ENCODE measurements at places on chromosomes 4 and X. TPM values are rescaled to one million over a fixed set of nuclear protein-coding genes. Genes with fewer than 3 reads are reported as not detected.

Gene HS3ST1
- total RNA-seq: not detected

- DNase-seq: no peak
- H3K4me1 ChIP-seq: no peaks in the 10 kb centered on the region
- no peaks in the 10 kb centered on the region for H3K36me3 ChIP-seq
- no peak overlapping the region for H3K27ac ChIP-seq
Measured at GRCh38 chr4:43242606-43243005, 350.1 kb downstream of the GRXCR1 start.

DNA sequence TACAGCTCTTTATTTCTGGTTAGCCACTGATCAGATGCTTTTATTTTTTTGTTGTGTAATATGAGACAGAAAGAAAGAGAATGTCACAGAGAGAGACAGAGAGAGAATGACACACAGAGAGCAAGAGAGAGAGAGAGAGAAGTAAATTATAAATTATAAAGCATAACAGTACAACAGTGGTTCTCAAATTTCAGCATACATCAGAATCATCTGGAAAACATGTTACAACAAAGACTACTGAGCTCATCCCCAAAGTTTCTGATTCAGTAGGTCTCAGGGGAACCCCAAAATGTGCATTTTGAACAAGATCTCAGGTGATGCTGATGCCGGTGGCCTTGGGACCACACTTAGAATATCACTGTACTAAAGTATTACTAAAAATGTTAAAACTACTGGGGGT, 245.8 kb upstream of the DIAPH2 start:
- H3K36me3 ChIP-seq: no peaks in the 10 kb centered on the region
- no peak overlapping the region for H3K4me3 ChIP-seq
- H3K27me3 ChIP-seq: no peaks in the 10 kb centered on the region
- H3K4me1 ChIP-seq: peaks cover 55% of the 10 kb centered on the region

DNA sequence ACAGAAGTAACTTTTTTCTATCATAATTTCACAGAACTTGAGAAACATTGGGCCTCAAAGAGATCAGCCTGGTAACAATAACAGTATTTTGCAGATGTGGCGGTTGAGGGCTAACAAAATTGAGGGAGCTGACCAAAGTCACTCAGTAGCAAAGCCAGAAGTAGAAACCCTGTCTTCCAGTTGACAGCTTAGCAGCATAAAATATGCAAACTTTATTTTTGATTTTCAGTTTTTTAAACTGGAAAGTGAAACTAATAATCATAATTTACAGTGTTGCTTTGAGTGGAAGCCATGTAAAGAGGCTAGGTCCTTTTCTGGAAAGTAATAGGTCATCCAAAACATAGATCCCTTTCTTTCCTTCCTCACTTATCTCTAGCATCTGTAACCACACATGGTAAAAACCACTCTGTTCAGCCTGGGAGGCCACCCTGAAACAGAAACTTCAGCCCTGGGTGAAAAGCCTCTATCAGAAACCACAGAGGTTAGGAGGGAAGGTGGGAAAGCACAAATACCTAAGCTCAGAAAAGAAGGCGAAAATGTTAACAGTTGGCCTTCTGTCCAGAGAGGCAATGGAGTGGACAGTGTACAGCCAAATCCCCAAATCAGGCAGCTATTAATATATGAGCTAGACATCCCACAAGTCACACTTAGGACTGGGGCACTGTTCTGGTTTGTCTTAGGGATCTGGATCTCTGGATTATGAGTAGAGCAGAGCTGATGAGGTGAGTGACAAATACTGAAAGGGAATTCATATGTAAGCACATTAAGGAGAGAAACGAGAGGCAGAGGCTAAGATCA, 61.1 kb upstream of the ARSJ start:
- no peaks in the 10 kb centered on the region for H3K36me3 ChIP-seq
- H3K4me1 ChIP-seq: no peaks in the 10 kb centered on the region
- no peak overlapping the region for H3K4me3 ChIP-seq
- H3K27ac ChIP-seq: no peak overlapping the region
- H3K27me3 ChIP-seq: no peaks in the 10 kb centered on the region

DNA sequence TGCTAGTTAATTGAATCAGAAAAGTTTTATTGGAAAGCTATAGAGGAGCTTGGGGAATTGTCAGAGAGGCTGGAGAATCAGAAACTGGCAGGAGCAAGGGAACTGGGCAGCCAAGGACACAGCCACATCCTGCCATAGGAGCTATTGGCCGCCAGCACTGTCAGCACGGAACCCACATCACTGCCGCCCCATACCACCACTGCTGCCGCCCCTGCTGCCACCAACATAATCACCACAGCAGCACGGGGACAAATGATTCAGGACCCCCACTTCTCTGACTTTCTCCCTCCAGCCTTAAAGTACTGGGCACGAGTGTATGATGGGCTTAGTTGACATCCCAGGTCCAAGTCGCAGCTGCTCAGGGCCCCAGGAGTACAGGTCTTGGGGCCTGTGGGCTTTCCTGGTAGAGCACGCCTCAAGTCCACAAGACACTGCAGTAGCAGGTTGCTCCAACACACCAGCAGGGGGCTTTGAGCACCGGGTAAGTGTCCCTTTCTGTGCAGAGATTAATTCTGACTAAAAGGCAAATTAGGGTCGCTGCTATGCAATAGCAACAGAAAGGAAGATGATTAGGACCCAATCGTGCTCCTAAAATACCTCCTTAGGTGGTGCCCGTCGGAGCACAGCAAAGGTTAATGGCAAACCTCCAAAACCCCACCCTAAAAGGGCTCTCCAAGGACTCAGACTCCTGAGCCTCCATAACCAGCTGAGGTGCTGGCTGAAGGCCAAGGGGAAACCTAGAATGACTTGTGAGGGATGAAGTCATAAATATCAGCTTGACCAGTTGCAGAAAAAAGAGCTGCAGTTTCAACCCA, 6.9 kb downstream of the PJA1 start:
- H3K27ac ChIP-seq: no peak overlapping the region
- no peak overlapping the region for H3K4me3 ChIP-seq
- H3K36me3 ChIP-seq: peaks cover 13% of the 10 kb centered on the region
